ENCODE measurements at places on chromosomes 16 and 17. TPM values are rescaled to one million over a fixed set of nuclear protein-coding genes. Genes with fewer than 3 reads are reported as not detected.

Gene B9D1
- 42.5 TPM for total RNA-seq

GRCh38 chr17:82608816-82609215, 39.4 kb downstream of the WDR45B start:
- no peak overlapping the region for H3K4me3 ChIP-seq
- no peaks in the 10 kb centered on the region for H3K27me3 ChIP-seq
- no peak overlapping the region for H3K27ac ChIP-seq
- peaks cover 8% of the 10 kb centered on the region for H3K4me1 ChIP-seq

GRCh38 chr16:55922662-55923061, 47.5 kb upstream of the CES5A start:
- no peaks in the 10 kb centered on the region for H3K27me3 ChIP-seq
- H3K27ac ChIP-seq, result no peak overlapping the region
- H3K4me1 ChIP-seq, result no peaks in the 10 kb centered on the region
- no peaks in the 10 kb centered on the region for H3K36me3 ChIP-seq
- H3K4me3 ChIP-seq, result no peak overlapping the region

DNA sequence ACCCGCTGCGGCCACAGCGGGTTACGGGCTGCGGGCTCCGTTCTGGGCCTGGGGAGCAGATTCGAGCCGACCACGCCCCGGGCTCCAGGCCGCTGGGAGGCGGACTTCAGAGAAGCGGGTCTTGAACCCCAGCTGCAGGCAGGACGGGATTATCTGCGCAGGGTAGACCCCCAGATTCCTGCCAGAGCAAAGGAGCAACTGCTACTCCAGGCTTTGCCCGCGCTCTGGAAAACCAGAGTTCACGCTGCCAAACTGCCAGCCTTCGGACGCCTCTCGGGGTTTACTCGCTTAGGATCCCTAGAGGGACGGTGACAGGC, 301 bp upstream of the ULK2 start:
- no peaks in the 10 kb centered on the region for H3K4me1 ChIP-seq
- no peaks in the 10 kb centered on the region for H3K27me3 ChIP-seq
- H3K27ac ChIP-seq, result peak overlapping the region; percentile 46
- peak overlapping the region; percentile 66 for H3K4me3 ChIP-seq
- no peak for DNase-seq

DNA sequence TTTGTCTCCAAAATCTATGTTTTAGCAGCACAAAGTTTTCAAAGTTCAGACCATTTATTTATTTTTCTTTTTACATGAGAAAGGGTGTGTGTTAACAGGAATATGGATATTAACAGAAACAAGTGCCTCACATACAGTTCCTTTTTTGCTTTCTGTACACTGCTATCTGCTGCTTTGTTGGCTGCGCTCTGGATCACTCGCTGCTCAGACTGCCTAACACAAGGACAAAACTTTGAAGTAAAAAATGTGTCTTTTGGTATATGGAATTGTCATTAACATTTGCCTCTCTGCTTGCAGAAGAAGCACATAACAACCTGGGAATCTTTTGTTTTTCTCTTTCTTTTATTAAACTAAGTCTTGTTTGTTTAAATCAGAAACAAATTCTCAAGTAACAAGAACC, 262.8 kb downstream of the ZFHX3 start:
- no peak overlapping the region for H3K4me3 ChIP-seq
- no peaks in the 10 kb centered on the region for H3K27me3 ChIP-seq
- peaks cover 7% of the 10 kb centered on the region for H3K4me1 ChIP-seq
- DNase-seq, result no peak

Gene LITAFD
- total RNA-seq, result not detected

DNA sequence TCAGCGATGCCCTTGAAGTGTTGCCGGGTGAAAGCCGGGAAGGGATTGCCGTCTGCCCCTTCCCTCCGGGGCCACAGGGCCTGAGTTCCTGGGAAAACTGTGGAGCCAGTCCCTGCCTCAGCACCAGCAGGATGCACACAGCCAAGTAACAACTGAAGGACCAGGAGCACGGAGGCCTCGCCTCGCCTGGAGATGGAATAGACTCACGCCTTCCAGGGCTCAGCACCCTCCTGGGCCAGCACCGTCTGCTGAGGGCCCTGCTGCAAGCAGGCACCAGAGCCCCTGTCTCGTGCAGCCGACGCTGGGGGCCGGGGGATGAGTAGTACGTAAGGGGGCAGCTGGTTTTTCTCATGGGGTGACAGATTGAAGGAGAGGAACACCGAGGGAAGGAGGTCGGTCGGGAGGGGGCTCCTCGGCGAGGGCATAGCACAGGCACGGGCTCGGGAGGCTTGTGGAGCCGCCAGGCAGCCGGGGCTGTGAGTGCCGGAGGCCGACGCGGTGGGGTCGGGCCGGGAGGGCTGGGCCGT, 6.4 kb downstream of the CBFA2T3 start:
- no peaks in the 10 kb centered on the region for H3K4me1 ChIP-seq
- no peak for DNase-seq
- H3K4me3 ChIP-seq, result no peak overlapping the region
- no peaks in the 10 kb centered on the region for H3K36me3 ChIP-seq

Measured in IMR-90 (cell line).